ENCODE measurements at places on chromosomes 7 and 10.

GRCh38 chr7:124762611-124763143 lies 2.9 kb downstream of the GPR37 start:
- DNase-seq, result no peak

DNA sequence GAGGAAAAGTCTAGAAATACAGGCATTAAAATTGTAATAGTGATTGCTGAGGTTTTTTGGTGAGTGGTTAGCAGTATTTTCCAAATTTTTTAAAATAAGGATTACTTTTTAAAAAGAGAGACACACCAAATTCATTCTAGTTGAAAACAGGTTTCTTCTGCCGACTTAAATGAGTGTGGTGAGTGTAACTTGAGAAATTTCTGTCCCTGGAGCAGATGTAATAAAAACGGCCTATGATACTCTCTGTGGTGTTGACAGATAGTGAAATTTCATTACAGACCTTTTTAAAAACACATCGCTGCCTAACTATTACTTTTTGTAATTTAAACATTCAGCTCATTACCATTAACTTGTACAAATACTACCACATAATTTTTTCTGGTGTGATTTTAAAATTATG lies 90.1 kb downstream of the CYP51A1 start:
- DNase-seq, result no peak

DNA sequence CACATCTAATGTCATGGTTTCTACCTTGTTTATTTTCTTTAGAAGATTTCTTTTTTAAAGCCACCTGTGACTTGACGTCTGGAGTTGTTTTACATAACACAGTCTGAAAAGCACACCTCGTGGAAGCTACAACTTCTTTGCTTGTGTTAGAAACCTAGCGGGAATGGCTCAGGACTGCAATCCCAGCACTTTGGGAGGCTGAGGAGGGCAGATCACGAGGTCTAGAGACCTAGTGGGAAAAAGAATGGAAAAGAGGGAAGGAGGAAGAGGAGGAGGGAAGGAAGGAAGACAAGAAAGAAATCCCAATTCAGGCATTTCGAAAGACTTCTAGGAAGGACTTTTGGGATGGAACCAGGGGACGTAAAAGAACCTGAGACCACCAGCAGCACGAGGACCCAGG lies 146.3 kb upstream of the CELF2 start:
- DNase-seq, result no peak

GRCh38 chr10:122853665-122854313 lies 8.1 kb upstream of the CUZD1 start:
- no peak for DNase-seq

DNA sequence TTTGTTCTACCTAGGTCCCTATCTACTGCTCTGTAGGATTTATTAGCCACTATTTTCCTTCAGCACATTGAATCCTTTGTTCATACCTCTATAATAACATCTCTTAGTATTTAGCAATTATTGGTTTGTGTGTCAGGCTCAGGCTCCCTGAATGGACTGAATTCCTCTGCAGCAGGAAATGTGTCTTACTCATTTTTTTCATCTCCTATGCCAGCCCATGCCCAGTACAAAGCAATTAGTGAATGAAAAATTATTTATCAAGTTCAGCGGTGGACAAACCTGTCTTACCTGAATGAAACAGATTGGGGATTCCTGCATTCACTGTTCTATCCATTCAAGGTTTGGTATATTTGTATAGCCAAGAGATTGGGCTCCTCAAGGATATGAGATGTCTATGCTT lies 53.7 kb downstream of the C1GALT1 start:
- DNase-seq, result no peak

- DNase-seq, result no peak
Measured at GRCh38 chr7:117728890-117729624, 144.2 kb downstream of the CTTNBP2 start.

GRCh38 chr10:73469579-73469978 lies 26.2 kb downstream of the PPP3CB start:
- no peak for DNase-seq

- no peak for DNase-seq
Measured at GRCh38 chr7:103824251-103824650, 165.2 kb downstream of the RELN start.

- DNase-seq, result no peak
Measured at GRCh38 chr7:51150193-51150592, 166.4 kb downstream of the COBL start.

GRCh38 chr10:133230387-133231195 lies 574 bp downstream of the UTF1 start:
- DNase-seq, result no peak

DNA sequence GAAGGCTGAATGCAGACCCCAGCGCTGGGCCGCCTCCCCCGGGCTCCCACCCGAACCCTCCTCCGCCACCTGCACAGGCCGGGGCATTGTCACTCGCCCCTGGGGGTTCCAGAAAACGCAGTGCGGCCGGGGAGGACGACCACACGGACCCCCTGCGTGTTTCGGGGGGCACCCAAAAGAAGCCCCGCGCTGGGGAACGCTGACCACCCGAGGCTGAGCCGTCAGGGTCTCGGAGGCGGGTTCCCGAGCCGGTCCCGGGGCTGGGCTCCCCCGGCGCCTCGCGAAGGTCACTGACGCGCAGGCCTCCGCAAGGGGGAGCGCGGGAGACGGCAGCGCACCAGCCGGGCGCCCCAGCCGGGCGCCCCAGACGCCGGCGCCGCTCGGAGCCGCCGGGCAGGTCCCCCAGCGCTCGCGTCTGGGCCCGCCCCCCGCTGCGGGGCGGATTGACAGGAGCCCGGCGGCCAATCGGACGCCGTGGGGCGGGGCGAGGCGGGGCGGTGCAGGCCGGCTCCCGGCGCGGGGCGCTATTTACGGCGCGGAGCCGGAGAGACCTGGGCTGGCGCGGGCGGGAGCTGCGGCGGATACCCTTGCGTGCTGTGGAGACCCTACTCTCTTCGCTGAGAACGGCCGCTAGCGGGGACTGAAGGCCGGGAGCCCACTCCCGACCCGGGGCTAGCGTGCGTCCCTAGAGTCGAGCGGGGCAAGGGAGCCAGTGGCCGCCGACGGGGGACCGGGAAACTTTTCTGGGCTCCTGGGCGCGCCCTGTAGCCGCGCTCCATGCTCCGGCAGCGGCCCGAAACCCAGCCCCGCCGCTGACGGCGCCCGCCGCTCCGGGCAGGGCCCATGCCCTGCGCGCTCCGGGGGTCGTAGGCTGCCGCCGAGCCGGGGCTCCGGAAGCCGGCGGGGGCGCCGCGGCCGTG lies at the start of gene BAMBI:
Gene BAMBI, plus strand, starts transcription at position 554 of the 920 bp plus-strand sequence. CDS start 377 bp downstream, outside the sequence.
- peak; percentile 84 for DNase-seq

GRCh38 chr10:60485025-60485424 lies 95.3 kb upstream of the ANK3 start:
- DNase-seq, result no peak

DNA sequence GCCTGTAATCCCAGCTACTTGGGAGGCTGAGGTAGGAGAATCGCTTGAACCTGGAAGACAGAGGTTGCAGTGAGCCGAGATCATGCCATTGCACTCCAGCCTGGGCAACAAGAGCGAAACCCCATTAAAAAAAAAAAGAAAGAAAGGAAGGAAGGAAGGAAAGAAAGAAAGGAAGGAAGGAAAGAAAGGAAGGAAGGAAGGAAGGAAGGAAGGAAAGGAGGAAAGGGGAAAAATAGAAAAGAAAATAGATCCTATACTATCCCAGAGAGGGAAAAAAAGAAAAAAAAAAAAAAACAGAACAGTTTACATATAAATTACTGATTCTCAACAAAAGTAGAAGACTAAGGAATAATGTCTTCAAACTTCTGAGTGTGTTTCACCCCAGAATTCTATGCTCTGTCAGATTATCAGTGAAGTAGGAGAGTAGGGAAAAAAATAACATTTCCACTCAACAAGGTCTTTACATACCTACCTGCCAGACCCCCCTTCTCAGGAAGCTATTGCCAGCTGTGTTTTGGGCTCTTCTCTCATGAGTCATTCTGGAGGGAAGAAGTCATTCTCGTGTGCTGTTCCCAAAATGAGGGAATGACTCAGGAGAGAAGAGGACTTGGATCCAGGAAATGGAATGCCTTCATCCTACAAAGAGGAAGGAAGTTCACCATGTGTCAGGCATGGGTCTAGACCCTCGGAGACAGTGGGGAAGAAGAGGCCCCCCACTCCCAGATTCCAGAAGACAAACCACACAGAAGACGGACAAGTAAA lies 20.9 kb downstream of the RGS10 start:
- no peak for DNase-seq

DNA sequence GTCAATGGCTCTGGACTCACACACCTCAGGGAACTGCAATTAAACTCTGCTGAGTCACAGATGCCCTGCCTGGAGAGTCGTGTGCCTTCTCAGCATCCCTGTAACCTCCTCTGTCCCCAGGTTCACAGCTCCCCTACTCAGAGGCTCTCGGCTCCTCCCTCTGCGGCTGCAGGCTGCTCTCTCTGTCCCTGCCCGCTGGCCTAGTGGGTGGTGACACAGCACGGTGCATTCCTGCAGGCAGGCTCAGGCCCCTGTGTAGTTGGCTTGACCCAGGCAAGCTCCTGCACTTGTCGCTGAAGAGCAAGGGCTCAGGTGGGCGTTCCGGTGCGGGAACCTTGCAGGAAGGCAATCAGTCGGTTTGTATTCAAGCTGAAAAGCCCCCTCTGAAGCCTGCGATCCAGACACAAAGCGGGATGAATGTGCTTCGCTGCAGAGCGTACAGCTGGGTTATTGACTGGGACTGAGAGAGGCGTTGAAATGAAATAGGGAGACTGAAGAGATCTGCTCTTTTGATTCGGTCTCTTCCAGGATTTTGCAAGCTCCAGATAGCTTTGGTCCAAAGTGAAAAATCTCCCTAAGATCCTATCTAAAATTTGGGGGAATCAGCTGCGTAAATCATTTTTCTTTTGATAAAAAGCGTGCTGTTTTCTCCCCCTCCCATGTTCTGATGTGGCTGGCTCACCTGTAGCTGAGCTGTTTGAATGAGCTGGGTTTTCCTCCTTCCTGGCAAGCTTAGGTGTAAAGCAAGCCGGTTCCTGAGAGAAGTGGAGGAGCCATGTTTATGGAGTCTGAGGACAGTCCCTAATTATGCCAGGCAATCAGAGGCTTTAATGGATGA lies 208.7 kb upstream of the PHYHIPL start:
- DNase-seq, result no peak

- DNase-seq, result no peak
Measured at GRCh38 chr7:33745934-33746333, 159.4 kb upstream of the BMPER start.

- DNase-seq, result no peak
Measured at GRCh38 chr10:3424111-3424851, 251.7 kb upstream of the PITRM1 start.

- DNase-seq, result no peak
Measured at GRCh38 chr7:26305090-26305868, 13.6 kb downstream of the SNX10 start.

GRCh38 chr10:117005527-117006055 lies 604 bp upstream of the SHTN1 start:
- no peak for DNase-seq

DNA sequence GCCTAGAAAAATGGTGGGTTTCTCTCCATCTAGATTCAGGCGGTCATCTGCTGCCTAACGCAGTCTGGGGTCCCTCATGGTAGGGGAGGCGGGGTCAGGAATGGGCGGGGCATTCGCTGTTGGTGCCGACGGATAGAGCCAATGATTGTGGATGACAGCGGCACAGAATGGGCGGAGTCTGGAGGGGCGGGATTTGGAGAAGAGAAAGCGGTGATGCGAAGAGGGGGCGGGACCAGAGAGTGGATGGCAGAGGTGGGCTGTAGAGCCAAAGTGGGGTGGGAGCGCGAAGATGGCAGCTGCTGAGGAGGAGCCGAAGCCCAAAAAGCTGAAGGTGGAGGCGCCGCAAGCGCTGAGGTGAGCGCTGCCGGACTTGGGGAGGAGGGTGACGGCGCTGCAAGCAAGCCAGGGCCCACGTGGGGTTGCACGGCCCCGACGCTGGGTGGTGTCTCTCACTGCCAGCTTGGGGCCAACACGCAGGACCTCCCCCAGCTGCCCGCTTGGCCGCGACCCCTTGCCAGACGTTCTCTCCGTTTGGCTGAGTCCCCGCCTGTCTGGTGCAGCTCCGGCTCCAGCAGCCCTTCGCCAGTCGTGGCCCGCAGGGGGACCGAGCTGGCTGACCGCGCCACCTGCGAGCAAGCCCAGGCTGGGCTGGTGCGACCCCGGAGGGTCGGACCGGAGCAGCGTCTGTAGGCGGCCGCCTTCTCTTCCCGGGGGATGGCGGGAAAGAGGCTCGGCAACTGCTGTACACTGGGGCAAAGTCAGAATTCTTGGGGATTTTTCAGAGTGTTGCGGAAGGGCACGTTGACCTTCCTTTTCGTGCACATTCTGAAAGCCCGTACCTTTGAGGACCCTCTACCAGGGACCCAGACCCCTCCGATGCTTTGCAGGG lies at the start of gene ADK:
Gene ADK, plus strand, starts transcription at position 232 of the 889 bp plus-strand sequence. Its CDS starts 58 bp downstream, at position 290.
- peak; percentile 99 for DNase-seq

DNA sequence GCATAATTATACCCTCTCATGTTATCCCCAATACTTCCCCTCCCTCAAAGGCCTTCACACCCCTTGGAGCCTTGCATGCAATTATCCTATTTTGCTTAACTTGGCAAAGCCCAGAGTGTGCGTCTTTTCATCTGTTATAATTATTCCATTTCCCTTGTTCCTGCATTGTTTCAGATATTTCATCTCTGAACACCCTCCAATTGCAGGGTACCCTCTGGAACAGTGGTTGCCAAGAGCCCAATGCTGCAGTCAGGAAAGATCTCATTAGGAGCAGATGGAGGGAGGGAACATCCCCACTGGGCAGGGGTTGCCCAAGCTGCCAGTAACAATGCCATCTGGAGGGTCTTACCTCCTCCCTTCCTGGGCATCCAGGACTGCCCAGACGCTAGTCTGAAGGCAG lies 18.4 kb upstream of the GOLGA7B start:
- DNase-seq, result no peak

GRCh38 chr7:35720849-35721248 lies 25.9 kb upstream of the HERPUD2 start:
- no peak for DNase-seq

DNA sequence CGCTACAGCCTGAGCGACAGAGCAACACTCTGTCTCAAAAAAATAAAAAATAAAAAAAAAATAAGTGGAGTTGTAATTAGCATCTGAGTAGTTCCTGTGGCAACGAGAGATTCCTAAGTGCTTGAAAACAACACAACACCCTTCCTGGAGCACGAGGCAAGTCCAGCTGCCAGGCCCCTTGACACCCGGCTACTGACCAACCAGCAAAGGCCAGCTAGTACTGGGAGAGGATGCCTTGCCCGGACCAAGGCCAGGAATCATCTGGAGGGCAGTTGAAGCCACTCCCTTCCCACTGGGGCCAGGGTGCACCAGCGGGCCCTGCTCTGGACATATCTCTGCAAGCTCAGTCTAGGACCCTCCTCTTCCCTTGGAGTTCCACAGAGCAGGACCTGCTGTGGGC lies 536 bp downstream of the C10orf105 start:
- DNase-seq, result no peak

DNA sequence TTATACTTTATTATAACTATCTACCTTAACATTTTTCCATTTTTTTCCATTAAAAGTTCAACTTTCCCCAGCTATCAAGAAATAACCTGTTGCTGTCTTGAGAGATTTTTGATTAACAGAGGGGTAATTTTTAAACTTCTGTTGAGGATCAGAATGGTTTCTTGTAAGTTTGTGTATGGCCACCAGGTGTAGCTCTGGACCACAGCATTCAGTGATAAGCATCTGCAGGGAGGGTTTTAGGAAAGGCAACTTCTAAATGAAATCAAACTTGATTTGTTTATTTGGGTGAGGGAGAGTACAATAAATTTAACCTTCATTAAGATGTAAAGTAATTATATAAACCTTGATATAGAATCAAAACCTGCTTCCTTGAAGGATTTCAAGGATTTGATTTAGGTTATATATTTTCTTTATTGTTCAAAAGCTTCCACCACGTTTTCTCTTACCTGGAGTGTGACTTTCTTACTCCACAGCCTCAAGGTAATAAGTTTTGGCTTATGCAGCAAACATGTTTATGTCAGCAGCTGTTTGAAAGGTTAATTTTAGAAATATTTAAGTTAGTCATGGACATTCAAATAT lies 153.3 kb downstream of the STK31 start:
- no peak for DNase-seq

- DNase-seq, result no peak
Measured at GRCh38 chr10:82680608-82681007, 805.6 kb downstream of the NRG3 start.
